Stimulated activated CD8-positive, alpha-beta memory T cell treated with anti-CD3 and anti-CD28 coated beads, Interleukin-7, amount 100 ng/mL, for 4 hours (primary cell): ENCODE measurements at places on chromosomes 16 and 17.
A peak's percentile ranks its signal among the peaks of the same experiment; 100 is the strongest.

- DNase-seq: no peak
Observed at GRCh38 chr16:75081179-75081859, 35.3 kb downstream of the LDHD start.

DNA sequence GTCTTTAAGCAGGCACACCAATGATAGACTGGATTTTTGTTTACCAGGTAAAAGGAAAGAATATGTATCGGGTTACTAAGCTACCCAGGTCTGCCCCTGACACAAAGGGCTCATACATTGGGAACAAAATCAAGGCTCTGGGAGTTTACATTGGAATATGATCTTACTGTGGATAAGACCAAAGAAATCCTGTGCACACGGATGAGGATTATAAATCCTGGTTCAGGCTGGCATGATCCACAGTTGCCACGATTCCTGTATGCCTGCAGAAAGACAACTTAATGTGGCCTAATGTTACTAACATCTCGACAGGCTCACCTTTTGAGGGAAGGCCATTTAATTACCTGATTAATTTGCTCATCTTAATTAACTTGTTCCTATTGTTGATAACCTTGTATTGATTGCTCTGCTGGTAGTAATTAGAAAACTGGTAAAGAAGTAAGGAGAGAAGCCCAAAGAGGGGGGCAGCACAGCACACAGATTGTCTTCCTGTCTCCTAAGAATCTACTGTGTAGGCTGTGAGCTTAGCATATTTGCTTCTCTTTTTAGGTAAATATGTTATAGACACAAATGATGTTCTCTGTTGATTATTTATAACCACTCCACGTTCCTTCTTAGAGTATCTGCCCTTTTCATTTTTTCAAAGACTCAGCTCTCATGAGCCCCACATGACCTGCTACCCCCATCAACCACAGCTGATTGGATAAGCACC lies 51.0 kb upstream of the TOX3 start:
- DNase-seq: no peak

- no peak for DNase-seq
Observed at GRCh38 chr17:10875984-10876555, 38.2 kb upstream of the PIRT start.

- DNase-seq: no peak
Observed at GRCh38 chr16:7318686-7319085, 14.0 kb upstream of the RBFOX1 start.

DNA sequence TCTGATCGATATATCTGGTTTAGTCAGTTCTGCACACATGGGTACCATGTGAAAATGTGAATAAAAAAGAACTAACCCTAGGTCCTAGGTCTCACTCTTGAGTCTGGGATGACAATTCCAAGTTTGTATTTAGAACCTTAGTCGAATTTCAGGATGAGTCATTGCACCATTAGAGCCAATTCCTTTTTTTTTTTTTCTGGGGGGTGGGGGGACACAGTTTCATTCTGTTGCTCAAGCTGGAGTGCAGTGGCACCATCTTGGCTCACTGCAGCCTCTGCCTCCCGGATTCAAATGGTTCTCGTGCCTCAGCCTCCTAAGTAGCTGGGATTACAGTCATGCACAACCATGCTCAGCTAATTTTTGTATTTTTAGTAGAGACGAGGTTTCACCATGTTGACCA lies 41.6 kb downstream of the SPAG9 start:
- no peak for DNase-seq

DNA sequence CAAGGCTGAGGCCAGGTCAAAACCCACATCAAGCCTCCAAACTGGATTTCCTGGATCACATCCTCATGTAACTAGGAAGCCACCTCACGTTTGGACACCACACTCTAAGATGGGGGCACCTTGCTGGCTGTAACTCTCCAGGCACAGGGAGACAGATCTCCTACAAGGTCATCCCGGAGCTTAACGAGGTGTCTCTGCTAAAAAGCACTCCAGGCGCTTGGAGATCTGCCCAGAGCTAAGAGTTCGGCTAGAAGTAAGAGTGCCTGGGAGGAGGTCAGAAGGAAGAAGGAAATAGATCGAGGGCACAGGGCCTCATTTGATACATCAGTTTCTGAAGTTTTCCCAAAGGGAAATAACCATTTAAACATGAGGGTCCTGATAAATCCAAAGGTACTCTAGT lies 15.9 kb downstream of the PSMB3 start:
- no peak for DNase-seq

GRCh38 chr17:33459078-33459940 lies 166.2 kb upstream of the ASIC2 start:
- no peak for DNase-seq

- DNase-seq: no peak
Observed at GRCh38 chr16:31471875-31472708, at the start of gene TGFB1I1. Gene TGFB1I1 (plus strand): TSS chr16:31472152. CDS start chr16:31472189, 37 bp downstream.

- DNase-seq: no peak
Observed at GRCh38 chr16:3541527-3542155, 35.6 kb downstream of the NLRC3 start.

DNA sequence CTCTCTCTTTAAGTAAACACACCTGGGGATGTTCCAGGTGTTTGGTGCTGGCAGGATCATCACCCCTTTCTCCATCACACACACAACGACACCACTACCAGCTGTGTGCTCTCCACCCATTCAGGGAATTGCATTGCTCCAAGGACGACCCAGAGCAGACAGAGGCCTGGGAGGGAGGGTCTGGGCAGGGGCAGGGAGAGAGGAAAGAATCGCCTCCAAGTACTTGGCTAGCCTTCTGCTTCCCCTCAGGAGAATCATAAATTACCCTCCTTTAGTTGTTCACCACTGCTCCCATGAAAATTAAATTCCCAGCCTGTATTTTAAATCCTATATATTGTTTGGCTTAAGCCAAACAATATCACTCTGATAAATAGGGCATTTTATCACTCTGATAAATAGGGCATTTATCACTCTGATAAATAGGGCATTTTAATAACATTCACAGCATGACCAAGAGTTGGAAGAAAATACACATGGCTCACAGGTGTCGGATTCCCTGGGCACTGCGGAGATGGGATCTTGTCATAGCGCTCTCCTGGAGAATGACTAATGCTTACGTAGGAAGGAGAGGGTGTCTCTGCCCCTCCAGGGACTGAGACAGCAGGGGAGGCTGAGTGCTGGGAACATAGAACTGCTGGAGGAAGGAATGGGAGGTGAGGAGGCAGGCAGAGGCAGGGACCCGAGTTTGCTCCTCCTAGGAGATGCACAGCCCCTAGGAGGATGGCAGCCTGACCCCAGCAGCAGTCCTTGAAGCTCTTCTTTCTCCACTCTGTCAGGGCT lies 673.6 kb downstream of the HS3ST4 start:
- DNase-seq: no peak

GRCh38 chr16:48450367-48450766 lies 65.2 kb upstream of the SIAH1 start:
- no peak for DNase-seq

DNA sequence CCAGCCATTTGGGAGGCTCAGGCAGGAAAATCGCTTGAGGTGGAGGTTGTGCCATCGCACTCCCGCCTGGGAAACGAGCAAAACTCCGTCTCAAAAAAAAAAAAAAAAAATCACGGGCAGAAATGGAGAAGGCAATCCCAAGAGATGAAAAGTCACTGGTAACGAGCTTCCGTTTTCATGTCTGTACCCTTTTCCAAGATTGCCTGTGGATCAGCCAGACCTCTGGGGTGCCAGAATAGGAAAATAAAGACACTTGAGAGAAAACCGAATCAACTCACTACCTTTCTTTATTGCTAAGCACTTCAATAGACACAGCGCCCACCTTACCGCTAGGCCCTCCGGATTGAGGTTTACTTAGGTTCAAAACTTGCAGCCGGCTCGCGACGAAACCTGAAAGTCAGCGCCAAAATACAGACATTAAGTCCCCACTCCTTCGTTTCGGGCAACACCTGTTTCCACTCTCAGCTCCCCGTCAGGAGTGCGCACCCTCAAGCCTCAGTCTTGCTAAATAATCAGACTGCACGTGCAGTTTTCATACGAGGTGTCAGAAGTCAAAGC lies 970 bp upstream of the TRAF7 start:
- peak; percentile 20 for DNase-seq
